ENCODE measurements at places on chromosomes 7 and 10.

- no peak for DNase-seq
These were observed 203.9 kb upstream of the PLPP4 start for GRCh38 chr10:120253131-120253530.

- DNase-seq = no peak
These were observed 48.5 kb downstream of the ZNF467 start for GRCh38 chr7:149724661-149725425.

DNA sequence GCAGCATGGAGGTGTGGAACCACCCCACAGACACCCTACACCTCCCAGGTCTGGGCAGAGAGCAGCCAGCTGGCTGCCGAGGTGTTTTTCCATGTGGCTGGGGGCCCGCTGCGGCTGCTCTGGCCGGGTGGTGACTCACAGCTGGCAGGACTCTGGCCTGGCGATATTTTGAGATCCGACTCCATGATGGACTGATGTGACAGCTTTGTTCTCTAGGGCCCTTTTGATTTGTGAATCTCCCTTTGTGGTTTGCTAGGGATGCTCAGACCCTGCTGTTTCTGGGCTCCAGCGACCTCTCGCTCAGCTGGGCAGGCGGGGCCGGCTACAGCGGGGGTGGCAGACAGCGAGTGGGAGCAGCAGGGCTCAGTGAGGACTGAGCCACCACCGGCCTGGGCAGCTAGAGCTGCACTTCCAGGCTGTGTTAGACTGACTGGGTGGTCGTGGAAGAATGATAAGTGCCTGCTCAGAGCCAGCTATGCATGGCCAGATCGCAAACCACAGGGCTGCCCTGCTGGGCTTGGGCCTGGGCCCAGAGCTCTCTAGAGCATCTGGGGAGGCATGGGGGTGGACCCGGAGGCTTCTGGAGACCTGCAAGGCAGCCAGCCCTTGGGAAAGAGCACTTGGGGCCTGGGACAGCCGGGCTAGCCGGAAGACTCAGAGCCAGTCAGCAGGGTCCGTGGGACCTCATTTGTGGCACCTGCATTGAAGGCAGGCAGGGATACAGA lies 46.2 kb upstream of the GDF10 start:
- no peak for DNase-seq

DNA sequence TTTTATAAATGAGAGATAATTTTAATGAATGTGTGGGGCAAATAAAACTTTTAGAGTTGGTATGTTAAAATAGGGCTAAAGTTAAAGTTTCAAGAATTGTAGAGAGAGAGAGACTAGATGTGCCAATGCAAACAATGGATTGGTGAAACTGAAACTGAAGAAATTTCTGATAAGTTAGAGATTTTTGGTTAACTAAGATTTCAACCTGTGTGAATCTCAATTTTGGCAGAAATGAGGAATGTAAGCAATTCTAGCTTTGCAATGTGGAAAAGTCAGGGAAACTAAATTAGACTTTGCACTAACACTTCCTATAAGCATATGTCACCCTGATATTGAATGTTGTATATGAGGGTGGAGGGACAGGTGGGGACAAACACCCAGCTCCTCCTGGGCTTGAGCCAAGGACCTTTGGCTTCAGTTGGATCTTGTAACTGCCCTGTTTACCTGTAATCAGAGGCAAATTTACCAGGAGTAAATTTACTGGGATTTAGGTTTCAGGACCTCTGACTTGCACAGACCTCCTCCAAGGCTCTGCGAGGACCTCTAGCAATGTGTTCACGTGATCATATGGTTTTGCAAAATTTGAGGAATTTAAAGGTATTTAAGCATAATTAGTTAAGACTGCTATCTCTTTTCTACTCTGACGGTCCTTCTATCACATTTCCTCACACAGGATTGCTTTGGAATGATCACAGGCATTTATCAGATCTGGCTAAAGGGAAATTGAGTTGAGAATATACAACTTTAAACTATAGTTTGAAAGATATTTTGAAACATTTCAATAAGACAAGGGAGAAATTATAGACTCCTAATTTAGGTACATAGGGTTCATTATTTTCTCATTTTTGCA lies 33.1 kb upstream of the RPA3 start:
- no peak for DNase-seq

DNA sequence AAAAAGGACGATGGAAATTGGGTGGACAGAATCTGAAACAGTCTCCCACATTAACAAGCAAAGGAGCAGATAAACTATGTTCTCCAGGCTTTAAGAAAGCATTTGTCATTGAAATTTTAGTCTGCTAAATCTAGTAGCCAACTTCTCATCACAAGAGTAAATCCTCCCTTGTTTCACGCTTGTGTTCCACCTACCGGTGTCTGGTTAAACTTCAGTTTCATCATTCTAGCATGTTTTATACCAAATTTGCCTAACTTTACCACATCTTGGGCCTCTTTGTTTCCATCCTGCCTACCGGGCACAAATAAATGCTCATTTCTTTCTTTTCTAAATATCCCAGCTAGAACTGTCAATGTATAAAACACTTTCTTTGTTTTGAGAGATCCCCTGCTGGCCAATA lies 5.8 kb downstream of the LIPA start:
- no peak for DNase-seq

- DNase-seq = peak; percentile 97
These were observed 4.9 kb downstream of the DKK1 start for GRCh38 chr10:52318822-52319464.

GRCh38 chr10:132656283-132657126 lies 118.9 kb downstream of the INPP5A start:
- no peak for DNase-seq

DNA sequence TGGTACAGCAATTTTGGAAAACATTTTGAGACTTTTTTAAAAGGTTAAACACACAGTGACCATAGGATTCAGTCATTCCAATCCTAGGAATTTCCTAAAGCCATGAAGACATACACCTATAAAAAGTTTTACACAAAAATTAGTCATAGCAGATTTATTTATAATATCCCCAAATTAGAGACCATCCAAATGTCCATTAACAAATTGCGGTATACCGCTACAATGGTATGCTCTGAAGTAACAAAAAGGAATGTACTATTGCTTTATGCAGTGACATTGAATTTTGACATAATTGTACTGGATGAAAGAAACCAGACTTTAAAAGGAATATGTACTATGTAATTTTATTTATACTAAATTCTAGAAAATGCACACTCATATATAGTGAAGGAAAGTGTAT lies 362.8 kb downstream of the HGF start:
- no peak for DNase-seq

GRCh38 chr7:55271069-55271626 lies 94.0 kb upstream of the LANCL2 start:
- no peak for DNase-seq

DNA sequence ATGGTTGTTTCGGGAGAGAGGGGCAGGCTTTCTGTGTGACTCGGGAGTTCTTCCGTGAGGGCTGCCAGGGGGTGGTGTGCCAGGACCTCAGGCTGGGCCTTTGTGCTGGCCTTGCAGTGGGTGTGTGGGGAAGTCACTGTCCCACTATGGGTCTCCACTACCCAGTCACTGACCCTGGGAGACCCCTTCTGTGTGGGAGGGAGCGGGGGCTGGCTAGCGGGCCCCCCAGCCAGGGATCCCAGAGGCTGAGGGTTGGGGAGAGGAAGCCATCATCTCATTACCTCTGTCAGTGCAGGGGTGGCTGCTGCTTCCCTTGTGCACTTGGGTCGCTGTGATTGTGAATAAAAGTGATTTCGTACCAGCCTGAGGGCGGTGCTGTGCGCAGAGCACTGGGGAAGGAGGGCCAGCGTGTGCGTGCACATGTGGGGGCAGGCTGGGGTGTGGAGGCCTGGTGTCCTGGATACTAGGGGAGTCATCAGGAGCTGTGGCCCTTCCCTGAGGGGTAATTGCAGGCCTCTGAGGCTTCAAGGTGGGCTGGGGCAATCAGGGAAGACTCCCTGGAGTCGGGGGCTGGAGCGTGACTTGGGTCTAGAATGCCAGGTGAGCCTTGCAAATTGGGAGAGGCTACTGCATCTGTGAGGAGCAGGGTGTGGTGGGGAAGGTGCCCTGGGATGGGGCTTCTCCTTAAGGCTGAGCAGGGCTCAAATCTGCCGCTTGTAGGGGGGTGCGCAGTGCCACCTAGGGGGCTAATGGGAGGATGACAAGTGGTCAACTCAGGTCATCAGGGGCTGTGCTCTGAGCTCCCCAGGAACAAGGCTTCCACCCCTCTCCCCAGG lies 98.9 kb downstream of the NEURL1 start:
- DNase-seq = no peak

- DNase-seq = no peak
These were observed 34.8 kb upstream of the ARHGAP22 start for GRCh38 chr10:48639632-48640031.

- DNase-seq = no peak
These were observed 91.7 kb downstream of the ELFN1 start for GRCh38 chr7:1761774-1762173.

DNA sequence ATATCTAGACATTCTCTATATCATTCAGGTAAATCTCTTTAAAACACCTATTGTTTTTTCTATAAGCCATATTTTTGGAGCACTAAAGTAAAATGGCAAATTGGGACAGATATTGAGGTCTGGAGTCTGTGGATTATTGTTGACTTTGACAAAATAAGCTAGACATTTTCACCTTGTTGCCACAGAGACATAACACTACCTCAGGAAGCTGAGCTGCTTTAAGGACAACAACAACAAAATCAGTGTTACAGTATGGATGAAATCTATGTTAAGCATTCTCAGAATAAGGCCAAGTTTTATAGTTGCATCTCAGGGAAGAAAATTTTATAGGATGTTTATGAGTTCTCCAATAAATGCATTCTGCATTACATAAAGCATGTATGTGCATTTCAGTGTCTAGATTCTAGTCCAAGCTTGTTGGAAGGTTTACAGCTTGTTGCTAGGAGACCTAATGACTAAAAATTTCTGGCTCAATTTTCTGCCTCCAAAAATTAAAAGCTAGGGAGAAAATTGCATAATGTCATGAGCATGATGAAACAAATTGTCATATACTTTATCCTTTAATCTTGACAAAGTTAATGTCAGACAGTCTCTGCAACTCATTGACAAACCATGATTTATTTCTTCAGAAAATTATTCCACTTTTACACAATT lies 18.3 kb downstream of the LIPM start:
- DNase-seq = peak; percentile 44

DNA sequence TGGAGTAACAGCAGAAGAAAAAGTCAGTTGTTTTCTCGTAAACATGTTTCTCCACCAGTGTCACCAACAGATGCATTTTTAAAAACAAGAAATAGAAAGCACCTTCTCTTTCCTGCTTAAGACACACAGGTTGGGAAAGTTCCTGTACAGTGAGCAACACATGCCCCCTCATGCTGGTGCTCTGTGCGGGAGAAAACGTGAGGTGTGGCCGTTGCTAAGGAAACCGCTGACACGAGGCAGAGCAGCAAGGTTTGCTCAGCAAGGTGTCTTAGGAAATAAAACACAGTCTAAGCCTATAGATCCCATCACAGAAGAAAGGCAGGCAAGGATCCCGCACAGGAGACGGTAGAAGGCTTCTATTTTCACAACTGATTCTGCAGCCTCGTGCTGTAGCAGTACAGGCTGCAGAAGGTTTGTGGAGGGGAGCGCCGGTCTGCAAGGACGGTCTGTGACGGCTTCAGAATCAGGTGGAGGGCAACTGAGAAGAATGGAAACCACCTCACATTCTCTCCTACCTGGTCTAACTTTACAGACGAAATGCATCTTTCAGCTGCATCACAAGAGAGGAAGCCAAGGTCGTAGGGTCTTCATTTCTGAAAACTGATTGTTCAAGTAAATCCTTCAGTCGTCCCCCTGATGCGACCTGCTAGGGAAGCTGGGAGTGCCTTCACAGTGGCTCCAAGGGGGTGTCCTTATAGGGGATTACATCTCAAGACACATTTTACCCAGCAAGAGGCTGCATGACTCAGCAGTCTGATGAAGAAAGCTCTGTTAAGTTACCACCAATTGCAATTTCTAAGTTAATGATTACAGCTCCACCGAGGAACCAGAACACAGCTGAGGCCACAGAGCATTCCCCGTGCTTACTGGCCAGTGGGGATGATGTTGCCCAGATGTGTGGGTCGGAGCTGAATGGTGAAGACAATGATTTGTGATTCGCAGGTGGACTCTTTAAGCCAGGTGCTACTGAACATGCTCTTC lies 150.7 kb upstream of the KLF14 start:
- DNase-seq = no peak

- no peak for DNase-seq
These were observed 836 bp downstream of the KMT2E start for GRCh38 chr7:105014693-105015389.

GRCh38 chr10:13219685-13220670 lies 14.2 kb downstream of the UCMA start:
- DNase-seq = no peak

DNA sequence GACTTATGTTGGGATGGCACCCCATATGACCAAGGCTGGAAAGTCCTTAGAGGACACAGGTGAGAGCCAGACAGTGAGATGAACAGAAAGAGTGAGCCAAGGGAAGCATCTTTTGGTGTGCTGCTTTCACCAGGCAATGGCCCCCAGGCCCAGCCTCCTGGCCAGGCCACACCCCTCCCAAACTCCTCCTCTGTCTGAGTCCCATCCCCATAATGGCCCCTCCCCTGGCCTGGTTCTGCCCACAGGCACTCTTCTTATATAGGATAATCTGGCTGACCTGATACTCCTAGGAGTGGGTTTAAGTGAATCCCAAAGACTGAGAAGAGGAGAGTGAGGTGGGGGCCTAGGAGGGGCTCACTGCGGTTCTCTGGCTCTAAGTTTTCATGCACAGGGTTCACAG lies 252.5 kb downstream of the RPS24 start:
- no peak for DNase-seq

DNA sequence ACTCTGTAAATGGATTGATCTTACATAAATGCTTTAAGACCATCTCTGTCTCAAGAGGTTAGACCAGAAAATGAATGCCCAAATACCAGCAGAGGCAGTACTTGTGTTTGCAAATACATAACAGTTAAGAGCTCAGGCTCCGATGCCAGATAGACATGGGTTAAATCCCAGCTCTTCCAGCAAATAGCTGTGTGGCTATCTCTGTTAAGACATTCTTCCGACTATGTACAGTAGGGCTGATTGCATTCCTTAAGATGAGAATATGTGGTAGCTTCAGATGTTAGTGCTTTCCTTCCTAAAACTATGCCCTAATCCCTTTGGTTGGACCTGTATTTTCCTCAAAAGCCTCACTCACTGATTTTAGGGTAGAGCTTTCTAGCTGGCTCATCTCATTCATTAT lies 2.2 kb downstream of the IDE start:
- no peak for DNase-seq
